ENCODE measurements at places on chromosomes 7 and 10. TPM values are rescaled to one million over a fixed set of nuclear protein-coding genes. Genes with fewer than 3 reads are reported as not detected.

DNA sequence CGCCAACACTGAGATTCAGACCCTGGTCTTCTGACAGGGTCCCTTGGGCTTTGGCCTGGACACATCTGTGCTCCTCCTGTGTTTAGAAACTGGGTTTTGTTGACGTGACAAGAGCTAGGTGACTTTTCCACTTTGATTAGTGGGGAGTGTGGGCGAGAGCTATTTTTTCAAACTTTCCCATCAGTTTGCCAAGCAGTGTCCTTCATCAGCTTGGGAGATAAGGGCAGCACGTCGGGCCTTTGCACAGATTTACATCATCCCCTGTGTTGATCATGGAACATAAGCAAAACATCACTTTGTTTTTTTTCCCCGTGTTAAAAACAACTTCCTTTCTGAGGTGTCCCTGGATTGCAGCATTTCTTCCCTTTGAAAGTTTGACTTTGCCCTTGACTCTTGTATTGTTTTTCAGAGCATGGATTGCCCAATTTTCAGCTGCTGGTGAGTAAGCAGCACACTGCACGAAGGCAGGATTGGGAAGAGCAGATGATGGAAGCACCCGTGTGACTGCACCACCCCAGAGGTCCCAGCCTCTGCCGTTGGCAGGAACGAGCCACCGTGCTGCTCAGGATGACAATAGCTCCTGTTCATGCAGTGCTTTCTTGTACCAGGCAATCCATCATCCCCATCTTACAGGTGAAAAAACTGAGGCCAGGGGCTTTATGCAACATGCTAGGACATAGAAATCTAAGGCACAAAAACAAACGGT, 6.4 kb upstream of the IGFBP1 start:
- H3K27me3 ChIP-seq = no peaks in the 10 kb centered on the region
- H3K4me3 ChIP-seq = no peak overlapping the region
- no peak for DNase-seq
- H3K27ac ChIP-seq = no peak overlapping the region

GRCh38 chr7:18511351-18512140, 16.0 kb downstream of the HDAC9 start:
- H3K4me3 ChIP-seq = no peak overlapping the region
- no peaks in the 10 kb centered on the region for H3K27me3 ChIP-seq
- H3K27ac ChIP-seq = no peak overlapping the region
- H3K36me3 ChIP-seq = no peaks in the 10 kb centered on the region
- H3K4me1 ChIP-seq = no peaks in the 10 kb centered on the region
- no peak for DNase-seq

DNA sequence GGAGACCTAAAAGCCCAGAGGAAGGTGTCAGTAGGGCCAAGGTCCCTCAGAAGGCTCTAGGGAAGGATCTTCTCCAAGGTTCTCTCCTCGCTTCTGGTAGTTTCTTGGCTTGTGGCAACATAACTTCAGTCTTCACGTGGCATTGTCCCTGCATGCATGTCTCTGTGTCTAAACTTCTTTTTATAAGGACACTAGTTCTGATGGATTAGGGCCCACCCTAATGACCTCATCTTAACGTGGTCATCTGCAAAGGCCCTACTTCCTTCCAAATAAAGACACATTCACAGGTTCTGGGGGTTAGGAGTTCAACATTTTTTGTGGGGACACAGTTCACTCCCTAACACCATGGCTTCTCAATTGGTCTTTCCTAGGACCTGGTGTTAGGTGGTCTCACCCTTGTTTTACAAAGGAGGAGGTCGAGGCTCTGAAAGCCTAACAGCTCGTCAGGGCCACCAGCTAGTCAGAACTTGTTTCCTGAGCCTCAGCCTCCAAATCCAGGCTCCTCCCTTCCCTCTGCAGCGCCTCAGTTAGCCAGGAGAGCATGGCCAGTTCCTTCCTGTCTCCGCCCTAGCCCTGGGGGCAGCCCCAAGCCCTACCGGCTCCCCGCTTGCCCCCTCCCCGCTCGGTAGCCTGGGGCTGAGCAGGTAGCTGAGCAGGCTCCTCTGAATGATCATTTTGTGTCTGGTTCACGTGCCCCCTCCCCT, 109.7 kb upstream of the PPIF start:
- peaks cover 2% of the 10 kb centered on the region for H3K36me3 ChIP-seq
- peaks cover 95% of the 10 kb centered on the region for H3K4me1 ChIP-seq

GRCh38 chr7:142097571-142097970, 13.9 kb upstream of the MGAM2 start:
- no peak overlapping the region for H3K4me3 ChIP-seq
- no peak overlapping the region for H3K27ac ChIP-seq
- no peak for DNase-seq
- no peaks in the 10 kb centered on the region for H3K27me3 ChIP-seq
- no peaks in the 10 kb centered on the region for H3K36me3 ChIP-seq

GRCh38 chr10:23359692-23360380, 15.2 kb upstream of the C10orf67 start:
- no peak overlapping the region for H3K4me3 ChIP-seq
- no peaks in the 10 kb centered on the region for H3K27me3 ChIP-seq
- no peak for DNase-seq
- H3K27ac ChIP-seq = no peak overlapping the region
- H3K4me1 ChIP-seq = no peaks in the 10 kb centered on the region

The RFC2 gene
- total RNA-seq = 17.8 TPM

GRCh38 chr10:6211341-6211670, 8.6 kb downstream of the PFKFB3 start:
- no peaks in the 10 kb centered on the region for H3K27me3 ChIP-seq
- no peak for DNase-seq
- H3K27ac ChIP-seq = peak overlapping the region; percentile 70
- H3K4me3 ChIP-seq = no peak overlapping the region
- peaks cover 17% of the 10 kb centered on the region for H3K4me1 ChIP-seq
- peaks cover 29% of the 10 kb centered on the region for H3K36me3 ChIP-seq

The PLXNA4 gene
- total RNA-seq = 3.4 TPM

- no peak overlapping the region for H3K4me3 ChIP-seq
- H3K4me1 ChIP-seq = no peaks in the 10 kb centered on the region
- no peaks in the 10 kb centered on the region for H3K27me3 ChIP-seq
- H3K27ac ChIP-seq = no peak overlapping the region
- H3K36me3 ChIP-seq = no peaks in the 10 kb centered on the region
Measured at GRCh38 chr10:34505338-34505737, 309.8 kb downstream of the PARD3 start.

DNA sequence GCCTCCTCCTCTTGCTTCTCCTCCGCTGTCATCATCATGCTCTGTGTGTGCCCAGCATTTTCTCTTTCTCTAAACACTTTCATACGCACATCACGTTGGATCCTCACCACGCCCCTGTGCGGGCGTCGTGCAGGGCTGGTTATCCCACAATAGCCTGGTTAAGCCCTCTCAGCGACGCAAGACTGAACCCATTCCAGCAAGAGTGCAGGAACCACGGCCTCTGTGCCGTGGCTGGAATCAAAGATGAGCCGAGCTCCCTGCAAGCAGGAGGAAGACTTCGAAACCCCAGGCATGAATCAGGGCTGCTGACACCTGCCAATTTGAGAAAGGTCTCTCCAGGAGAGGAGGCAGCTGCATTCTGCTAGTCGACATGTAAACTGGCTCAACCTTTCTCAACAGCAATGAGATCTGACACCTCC, 74.8 kb upstream of the FOXK1 start:
- DNase-seq = no peak
- H3K27me3 ChIP-seq = no peaks in the 10 kb centered on the region
- no peak overlapping the region for H3K27ac ChIP-seq
- H3K36me3 ChIP-seq = no peaks in the 10 kb centered on the region
- no peak overlapping the region for H3K4me3 ChIP-seq

- no peak for DNase-seq
- no peak overlapping the region for H3K4me3 ChIP-seq
- H3K4me1 ChIP-seq = peaks cover 22% of the 10 kb centered on the region
- H3K36me3 ChIP-seq = no peaks in the 10 kb centered on the region
Measured at GRCh38 chr7:30321089-30321881, 36.9 kb downstream of the ZNRF2 start.

DNA sequence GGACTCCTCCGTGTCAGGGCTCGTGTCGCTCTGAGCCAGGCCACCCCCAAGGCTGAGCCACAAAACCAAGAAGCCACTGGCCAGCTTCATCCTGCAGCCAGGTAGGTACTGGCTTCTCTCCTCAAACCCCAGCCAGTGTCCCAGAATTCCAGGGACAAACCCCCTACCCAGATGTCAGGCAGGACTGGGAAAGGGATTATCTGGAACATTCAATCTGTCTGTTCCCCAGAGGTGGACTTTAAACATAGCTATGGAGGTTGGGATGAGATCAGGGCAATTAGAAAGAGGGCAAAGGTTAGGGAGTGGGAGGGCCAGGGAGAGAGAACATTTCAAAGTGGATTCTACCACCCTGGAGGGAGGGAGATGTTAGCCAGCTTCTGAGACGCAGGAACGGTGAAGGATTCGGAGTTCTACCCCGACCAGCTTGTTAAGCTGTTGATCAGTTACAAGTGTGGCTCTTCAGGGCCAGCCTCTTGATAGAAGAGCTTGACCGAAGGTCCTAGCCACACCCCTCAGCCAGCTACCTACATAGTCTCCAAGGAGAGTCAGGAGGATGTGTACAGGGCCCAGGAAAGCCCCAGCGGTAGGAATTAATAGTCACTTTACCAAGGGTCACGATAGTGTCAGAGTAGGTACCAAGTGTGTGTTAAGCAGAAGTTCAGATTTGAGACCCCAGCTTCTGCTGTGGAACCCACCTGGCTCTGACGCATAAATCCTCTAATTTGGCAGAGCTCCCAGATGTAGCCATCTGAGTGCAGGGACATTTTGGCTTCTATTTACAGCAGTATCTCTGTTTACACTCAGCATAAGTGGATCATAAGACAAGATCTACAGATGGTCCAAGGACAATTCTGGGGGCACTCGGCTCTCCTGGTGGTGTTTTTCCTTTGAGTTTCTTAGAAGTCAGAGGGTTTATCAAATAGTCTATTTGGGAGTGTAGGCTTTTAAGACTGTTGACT, at the start of gene PLA2G12B:
TSS of gene PLA2G12B (minus strand) at position 211 of the 959 bp plus-strand sequence. CDS start at position 90, 121 bp downstream.
- no peaks in the 10 kb centered on the region for H3K27me3 ChIP-seq
- no peaks in the 10 kb centered on the region for H3K36me3 ChIP-seq
- H3K4me1 ChIP-seq = no peaks in the 10 kb centered on the region
- H3K4me3 ChIP-seq = no peak within 1 kb of the TSS
- no peak for DNase-seq
- no peak within 1 kb of the TSS for H3K27ac ChIP-seq

GRCh38 chr10:1048349-1048731, 579 bp downstream of the IDI1 start:
- peaks cover 28% of the 10 kb centered on the region for H3K4me1 ChIP-seq
- DNase-seq = peak; percentile 89
- peak overlapping the region; percentile 99 for H3K27ac ChIP-seq
- peak overlapping the region; percentile 76 for H3K4me3 ChIP-seq
- H3K36me3 ChIP-seq = no peaks in the 10 kb centered on the region

GRCh38 chr10:23065181-23065948, 30.0 kb upstream of the MSRB2 start:
- H3K36me3 ChIP-seq = no peaks in the 10 kb centered on the region
- peak overlapping the region; percentile 12 for H3K27ac ChIP-seq
- no peak overlapping the region for H3K4me3 ChIP-seq
- H3K27me3 ChIP-seq = no peaks in the 10 kb centered on the region
- peak; percentile 90 for DNase-seq
- H3K4me1 ChIP-seq = no peaks in the 10 kb centered on the region

- DNase-seq = no peak
- H3K27ac ChIP-seq = no peak overlapping the region
- H3K4me1 ChIP-seq = no peaks in the 10 kb centered on the region
- no peaks in the 10 kb centered on the region for H3K27me3 ChIP-seq
Measured at GRCh38 chr7:31724696-31725095, 37.7 kb downstream of the PPP1R17 start.

DNA sequence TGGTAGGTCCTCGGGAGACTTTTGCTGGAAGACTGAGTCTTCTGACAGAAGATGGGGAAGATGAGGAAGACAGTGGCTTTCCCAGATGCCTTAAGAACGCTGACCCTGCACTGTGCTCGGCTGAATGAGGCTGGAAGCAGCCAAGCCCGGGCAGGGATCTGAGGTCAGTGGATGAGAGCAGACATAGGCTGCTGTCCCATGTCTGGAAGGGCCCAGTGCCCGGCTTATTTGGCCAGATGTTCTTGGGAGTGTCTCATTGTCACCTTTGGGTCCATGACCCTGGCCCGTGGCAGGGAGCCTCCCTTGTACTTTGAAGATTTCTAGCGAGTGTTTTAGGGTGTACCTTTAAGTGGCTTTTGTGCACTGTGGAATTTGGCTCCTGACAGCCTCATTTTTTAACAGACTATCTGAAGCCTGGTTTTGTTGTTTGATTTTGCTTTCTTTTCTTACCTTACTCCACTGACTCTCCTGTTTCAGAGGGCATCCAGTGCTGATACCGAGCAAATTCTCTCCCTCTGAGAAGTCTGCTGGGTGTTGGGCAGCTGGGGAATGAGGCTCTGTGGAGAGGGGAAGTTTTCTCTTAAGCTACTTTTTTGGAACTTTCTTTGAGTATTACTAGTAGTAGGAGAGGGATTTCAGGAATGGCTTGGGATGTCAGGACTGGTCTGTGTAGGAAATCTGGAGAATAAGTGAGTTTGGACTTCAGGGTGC, 61.4 kb downstream of the CREB5 start:
- peak; percentile 65 for DNase-seq
- H3K27ac ChIP-seq = peak overlapping the region; percentile 65
- no peaks in the 10 kb centered on the region for H3K36me3 ChIP-seq
- H3K4me1 ChIP-seq = no peaks in the 10 kb centered on the region

The ACSM6 gene
- total RNA-seq = not detected

GRCh38 chr10:3969876-3970666, 185.1 kb upstream of the KLF6 start:
- no peaks in the 10 kb centered on the region for H3K4me1 ChIP-seq
- DNase-seq = no peak
- H3K36me3 ChIP-seq = no peaks in the 10 kb centered on the region
- no peak overlapping the region for H3K4me3 ChIP-seq
- H3K27ac ChIP-seq = no peak overlapping the region

The NME8 gene
- 0.36 TPM for total RNA-seq

DNA sequence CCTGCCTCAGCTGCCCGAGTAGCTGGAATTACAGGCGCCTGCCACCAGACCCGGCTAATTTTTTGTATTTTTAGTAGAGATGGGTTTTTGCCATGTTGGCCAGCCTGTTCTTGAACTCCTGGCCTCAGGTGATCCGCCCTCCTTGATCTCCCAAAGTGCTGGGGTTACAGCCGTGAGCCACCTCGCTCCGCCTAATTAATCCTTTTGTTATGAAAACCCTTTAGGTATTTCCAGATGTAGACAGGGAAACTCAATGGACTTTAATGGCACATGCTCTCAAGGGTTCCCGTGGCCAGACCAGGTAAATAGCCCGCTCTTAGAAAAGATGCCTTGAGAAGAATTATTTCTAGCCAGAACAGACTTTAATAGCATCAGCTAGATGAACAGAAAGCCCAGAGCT, 19.7 kb upstream of the EXOC4 start:
- no peak overlapping the region for H3K27ac ChIP-seq
- no peaks in the 10 kb centered on the region for H3K27me3 ChIP-seq
- no peaks in the 10 kb centered on the region for H3K36me3 ChIP-seq
- H3K4me1 ChIP-seq = no peaks in the 10 kb centered on the region
- no peak overlapping the region for H3K4me3 ChIP-seq
- DNase-seq = no peak

GRCh38 chr7:57449904-57450303, at the start of gene ZNF716:
Gene ZNF716 (plus strand): TSS chr7:57450177. CDS start chr7:57450289, 112 bp downstream.
- H3K27ac ChIP-seq = no peak within 1 kb of the TSS
- no peaks in the 10 kb centered on the region for H3K4me1 ChIP-seq
- no peak for DNase-seq
- H3K27me3 ChIP-seq = no peaks in the 10 kb centered on the region
- H3K4me3 ChIP-seq = no peak within 1 kb of the TSS
- no peaks in the 10 kb centered on the region for H3K36me3 ChIP-seq

The OR2A5 gene
- not detected for total RNA-seq

- H3K4me3 ChIP-seq = no peak overlapping the region
- H3K4me1 ChIP-seq = no peaks in the 10 kb centered on the region
- no peak overlapping the region for H3K27ac ChIP-seq
- DNase-seq = no peak
- no peaks in the 10 kb centered on the region for H3K27me3 ChIP-seq
- no peaks in the 10 kb centered on the region for H3K36me3 ChIP-seq
Measured at GRCh38 chr7:11709196-11709595, 122.8 kb downstream of the THSD7A start.

The GFRA1 gene
- total RNA-seq = 63.7 TPM

Data from sigmoid colon (tissue), 7 donors.